NCI-H2171 treated with DMSO at 0.1 percent for 48 hours (cell line): ENCODE measurements at places on chromosomes 6 and 20.
A peak's percentile ranks its signal among the peaks of the same experiment; 100 is the strongest.

GRCh38 chr6:30939473-30939872 is 1.3 kb upstream of the MUCL3 start:
- no peak for DNase-seq

- DNase-seq = no peak
Measured at GRCh38 chr20:36833275-36834020, 42.5 kb upstream of the TLDC2 start.

GRCh38 chr20:10469599-10469998 is 34.5 kb downstream of the SLX4IP start:
- peak; percentile 9 for DNase-seq

GRCh38 chr6:170317076-170317475 is 10.5 kb downstream of the FAM120B start:
- DNase-seq = no peak
